ENCODE measurements at places on chromosomes 3 and 15. TPM values are rescaled to one million over a fixed set of nuclear protein-coding genes. Genes with fewer than 3 reads are reported as not detected.

The ALG1L2 gene
- total RNA-seq, result 1.3 TPM

The STAC gene
- not detected for total RNA-seq

The GASK1A gene
- 0.34 TPM for total RNA-seq

The ADGRG7 gene
- total RNA-seq, result not detected

The CD96 gene
- total RNA-seq, result 166 TPM

The TRAT1 gene
- total RNA-seq, result 2.4 TPM

The SAMMSON gene
- total RNA-seq, result not detected

The LDHAL6B gene
- not detected for total RNA-seq

The PLD1 gene
- 26.3 TPM for total RNA-seq

The CLDN16 gene
- not detected for total RNA-seq

The ADAMTS17 gene
- 9.5 TPM for total RNA-seq

The CTXND1 gene
- total RNA-seq, result not detected

The SLC12A1 gene
- total RNA-seq, result not detected

The IL17RD gene
- total RNA-seq, result 0.05 TPM

The APEH gene
- 62.8 TPM for total RNA-seq

The THAP10 gene
- not detected for total RNA-seq

The REC114 gene
- not detected for total RNA-seq

The NR1I2 gene
- total RNA-seq, result 0.16 TPM

The FETUB gene
- not detected for total RNA-seq

The MED12L gene
- total RNA-seq, result 3.0 TPM

The LRRC2 gene
- total RNA-seq, result not detected

The PRTG gene
- not detected for total RNA-seq

The GOLGA8Q gene
- total RNA-seq, result 17.3 TPM

The SLC51B gene
- not detected for total RNA-seq

The TEX55 gene
- not detected for total RNA-seq

The TP63 gene
- total RNA-seq, result not detected
